ENCODE measurements at places on chromosomes 16 and 17. TPM values are rescaled to one million over a fixed set of nuclear protein-coding genes. Genes with fewer than 3 reads are reported as not detected.

The CD300LB gene
- not detected for total RNA-seq

The PRSS22 gene
- not detected for total RNA-seq

The NPIPA5 gene
- 4.8 TPM for total RNA-seq

The AIPL1 gene
- total RNA-seq = not detected

The SLC16A13 gene
- 3.0 TPM for total RNA-seq

The BMERB1 gene
- 19.8 TPM for total RNA-seq

The CD68 gene
- 5.8 TPM for total RNA-seq

The PYY gene
- total RNA-seq = not detected
